Heart right ventricle (tissue), 16 donors: ENCODE measurements at places on chromosomes 6 and 20. TPM values are rescaled to one million over a fixed set of nuclear protein-coding genes. Genes with fewer than 3 reads are reported as not detected.

DNA sequence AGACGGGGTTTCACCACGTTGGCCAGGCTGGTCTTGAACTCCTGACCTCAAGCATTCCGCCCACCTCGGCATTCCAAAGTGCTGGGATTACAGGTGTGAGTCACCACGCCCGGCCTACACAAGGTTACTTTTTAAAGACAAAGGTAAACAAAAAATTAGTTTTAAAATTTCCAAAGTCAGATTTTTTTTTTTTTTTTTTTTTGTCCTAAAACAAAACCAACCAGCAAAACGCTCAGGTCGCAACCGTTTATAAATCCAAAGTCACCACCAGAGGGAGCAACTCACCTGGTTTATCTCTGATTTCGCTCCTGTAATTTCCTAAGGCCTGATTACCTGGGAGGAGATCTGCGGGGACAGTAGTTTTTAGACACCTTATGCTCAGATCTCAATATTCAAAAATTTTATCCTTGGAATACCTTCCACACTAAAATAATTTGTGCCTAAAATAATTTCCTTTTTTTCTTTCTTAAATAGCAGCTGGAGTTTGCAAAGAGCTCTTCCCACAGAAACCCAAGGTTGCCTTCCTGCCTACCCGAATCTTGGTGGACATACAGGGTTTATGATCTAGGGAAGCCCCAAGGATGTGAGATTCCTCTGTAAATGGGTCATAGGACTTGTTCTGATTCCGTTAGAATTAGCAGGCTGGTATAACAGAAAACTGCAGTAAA lies 19.8 kb upstream of the TREM1 start:
- no peak for DNase-seq

- DNase-seq, result no peak
Measured at GRCh38 chr6:27294409-27294808, 17.7 kb downstream of the POM121L2 start.

DNA sequence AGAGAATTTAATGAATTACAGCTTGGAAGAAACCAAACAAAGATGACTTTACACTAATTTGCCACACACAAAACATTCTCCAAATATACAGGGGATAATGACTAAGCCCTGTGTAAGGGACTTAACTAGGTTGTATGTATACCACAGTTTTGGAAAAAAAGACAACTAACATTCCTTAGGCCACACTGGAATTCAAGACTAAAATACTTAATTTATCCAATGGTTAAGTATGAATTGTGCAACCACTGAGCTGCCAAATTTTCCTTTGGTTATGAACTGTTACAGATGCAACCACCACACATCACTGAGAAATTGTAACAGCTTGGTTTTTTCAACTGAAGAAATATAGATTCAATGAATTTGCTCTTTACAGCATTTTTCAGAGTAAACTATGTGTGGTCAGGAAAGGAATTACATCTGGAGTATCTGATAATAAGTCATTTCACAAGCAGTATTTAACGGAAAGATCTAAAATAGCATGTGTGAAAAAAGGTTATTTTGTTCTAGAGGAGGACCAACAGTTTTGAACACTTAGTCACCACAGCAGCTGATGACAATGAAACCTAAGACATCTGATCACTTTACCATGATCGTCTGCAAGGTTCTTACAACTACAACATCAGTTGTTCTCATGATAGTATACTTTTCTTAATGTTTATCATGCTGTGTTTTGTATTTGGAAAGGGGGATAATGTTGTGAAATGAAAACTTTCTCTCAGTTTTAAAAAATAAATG lies 318.8 kb downstream of the BCKDHB start:
- DNase-seq, result no peak

GRCh38 chr20:51584737-51585136 lies 42.2 kb upstream of the NFATC2 start:
- DNase-seq, result no peak

The ECT2L gene
- 0.28 TPM for polyA plus RNA-seq

The ARFGEF3 gene
- 0.73 TPM for polyA plus RNA-seq

The NFATC2 gene
- 2.6 TPM for polyA plus RNA-seq

The TPX2 gene
- polyA plus RNA-seq, result 0.72 TPM
